NCI-H460 (cell line): ENCODE measurements at places on chromosomes 16 and 17.

DNA sequence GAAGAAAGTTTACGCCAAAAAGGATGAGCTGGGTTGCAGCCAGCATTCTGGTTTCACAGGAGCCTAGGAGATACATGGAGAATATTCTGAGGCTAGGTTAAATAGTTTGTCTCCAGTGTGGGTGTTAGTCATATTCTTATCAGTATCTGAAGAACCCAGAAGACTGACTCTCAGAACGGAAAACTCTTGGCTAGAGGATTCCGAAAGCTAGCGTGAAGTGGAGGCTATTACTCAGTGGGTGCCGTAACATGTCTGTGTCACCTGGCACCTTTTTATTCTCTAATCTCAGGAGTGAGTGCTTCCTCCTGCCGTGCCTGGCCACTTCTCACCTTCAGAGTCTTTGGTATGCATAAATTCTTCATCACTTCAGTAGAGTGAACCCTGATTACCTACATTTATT lies 199.5 kb downstream of the WWOX start:
- no peak for DNase-seq

DNA sequence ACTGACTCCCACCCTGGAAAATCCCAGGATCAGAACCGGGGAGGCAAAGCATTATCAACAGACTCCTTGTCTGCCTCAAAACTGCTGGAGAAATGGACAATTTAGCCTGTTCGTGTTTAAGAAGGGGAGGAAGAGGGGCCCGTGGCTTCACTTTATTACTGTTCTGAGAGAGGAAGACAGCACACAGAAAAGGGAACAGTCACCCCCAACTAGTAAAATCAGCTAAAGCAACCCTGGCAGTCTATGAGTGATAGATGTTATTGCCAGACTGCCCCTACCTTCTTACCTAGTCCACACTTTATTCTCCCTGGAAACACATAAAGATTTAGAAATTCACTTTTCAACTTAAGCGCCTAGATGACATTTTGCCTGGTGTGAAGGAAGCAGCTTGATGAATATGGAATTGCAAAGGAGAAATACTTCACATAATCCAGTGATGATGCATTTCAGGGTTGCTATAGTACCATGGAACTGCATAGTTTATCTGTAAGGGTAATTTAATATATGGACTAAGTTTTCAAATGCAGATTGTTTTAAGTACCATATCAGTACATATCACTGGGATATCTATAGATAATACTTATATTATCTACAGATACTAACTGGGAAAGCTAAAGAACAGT lies 36.9 kb upstream of the TRAP1 start:
- DNase-seq = no peak

DNA sequence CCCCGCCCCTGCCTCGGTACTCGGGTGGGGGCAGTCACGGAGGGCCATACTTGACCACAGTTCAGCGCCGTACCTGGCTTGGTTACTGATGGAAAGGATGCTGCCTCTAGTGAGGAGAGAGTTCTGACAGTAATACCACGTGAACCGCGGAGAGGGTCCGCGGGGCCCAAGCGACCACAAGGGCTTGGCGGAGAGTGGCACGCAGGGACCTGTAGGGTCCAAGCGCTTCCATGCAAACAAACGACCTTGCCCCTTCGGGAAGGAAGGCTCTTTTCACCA lies 9.2 kb downstream of the KDM6B start:
- DNase-seq = no peak

DNA sequence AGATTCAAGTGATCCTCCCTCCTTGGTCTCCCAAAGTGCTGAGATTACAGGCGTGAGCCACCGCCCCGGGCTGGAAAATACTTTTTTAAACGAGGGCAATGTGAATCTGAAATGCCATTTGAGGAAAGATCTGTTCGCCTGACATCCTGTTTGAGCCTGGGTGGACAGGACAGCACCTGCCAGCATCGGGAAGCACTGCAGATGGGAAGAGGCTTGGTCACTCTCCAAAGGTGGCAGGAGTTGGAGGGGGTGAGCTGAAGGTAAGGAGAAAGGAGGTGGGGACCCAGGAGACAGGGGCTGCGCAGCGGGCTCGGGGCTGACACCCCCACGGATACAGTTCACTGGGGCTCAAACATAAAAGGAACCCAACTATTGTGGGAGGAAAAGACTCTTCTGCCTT lies 3.9 kb upstream of the BIRC5 start:
- no peak for DNase-seq

DNA sequence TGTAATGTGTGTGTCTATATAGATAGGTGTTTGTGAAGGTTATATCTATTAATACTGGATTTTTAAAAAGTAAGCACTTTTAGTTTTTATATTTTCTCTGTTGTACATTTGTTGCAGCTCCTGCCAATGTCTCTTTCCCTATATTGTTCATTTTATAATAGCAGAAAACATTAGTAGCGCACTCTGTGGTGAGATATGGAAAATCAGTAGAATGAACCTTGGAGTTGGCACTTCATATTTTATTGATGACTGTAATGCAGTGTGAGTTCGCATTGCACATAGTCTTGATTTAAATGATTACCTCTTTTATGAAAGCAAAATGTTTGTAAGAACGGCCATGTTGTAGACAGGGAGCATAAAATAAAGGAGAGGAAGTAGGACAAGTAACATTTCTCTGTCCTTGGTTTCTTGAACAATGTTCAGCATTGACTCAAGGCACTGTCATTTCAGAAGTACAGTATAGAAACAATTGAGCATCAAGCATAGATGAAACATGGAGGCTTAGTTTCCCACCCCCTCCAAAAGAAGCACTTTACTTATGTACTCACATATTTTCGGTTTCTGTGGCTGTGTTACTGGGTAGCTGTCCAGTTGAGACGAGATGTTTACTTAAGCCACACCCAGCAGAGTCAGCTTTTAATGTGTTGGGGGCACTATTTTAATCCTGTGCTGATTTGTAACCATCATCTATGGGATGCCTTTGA lies 74.0 kb downstream of the TANC2 start:
- peak; percentile 25 for DNase-seq

DNA sequence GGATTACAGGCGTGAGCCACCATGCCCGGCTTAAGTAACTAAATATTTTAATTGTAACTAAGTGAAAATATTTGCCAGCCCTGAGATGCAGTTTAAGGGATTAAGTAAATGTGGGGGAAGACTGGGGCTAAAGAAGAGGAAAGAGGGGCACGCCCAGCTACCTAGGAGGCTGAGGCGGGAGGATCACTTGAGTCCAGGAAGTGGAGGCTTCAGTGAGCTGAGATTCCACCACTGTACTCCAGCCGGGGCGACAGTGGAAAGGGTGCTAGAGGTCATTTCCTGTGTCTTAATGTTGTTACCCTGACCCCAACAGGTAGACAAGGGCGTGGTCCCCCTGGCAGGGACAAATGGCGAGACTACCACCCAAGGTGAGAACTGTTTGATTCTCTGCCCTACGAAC lies 2.8 kb downstream of the ALDOA start:
- DNase-seq = no peak

DNA sequence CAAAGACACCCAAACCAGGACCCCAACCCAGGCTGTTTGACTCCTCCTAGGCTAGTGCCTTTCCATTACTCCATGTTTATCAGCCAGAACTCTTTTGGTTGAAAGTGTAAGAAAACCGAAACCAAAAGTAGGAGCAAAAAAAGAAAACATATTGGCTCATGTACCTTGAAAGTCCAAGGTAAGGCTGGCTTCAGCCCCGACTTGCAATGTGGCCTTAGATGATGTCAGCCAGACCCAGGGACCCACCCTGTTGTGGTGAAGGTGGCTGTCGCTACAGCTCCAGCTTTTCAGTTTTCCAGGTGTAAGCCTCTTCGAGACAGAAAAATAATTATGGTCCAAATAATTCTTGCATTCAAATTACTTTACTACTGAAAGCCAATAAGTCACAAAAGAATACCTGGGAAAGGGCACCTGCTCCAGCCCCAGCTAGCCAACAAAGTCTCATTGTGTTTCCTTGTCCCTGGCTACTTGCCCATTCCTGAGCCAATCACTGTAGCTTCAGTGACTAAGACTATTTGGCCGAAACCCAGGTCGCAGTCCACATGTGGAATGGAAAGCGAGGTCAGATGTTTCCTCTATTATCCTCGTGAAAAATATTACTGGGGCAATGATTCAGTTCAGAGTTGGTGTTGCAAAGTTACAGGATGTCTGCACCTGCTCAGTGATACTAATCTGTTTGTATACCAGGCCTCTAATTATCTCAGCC lies 20.7 kb downstream of the DNAH9 start:
- no peak for DNase-seq

GRCh38 chr17:20120836-20121235 lies 111.7 kb downstream of the SPECC1 start:
- DNase-seq = no peak
